ENCODE measurements at places on chromosomes 6 and 20.

DNA sequence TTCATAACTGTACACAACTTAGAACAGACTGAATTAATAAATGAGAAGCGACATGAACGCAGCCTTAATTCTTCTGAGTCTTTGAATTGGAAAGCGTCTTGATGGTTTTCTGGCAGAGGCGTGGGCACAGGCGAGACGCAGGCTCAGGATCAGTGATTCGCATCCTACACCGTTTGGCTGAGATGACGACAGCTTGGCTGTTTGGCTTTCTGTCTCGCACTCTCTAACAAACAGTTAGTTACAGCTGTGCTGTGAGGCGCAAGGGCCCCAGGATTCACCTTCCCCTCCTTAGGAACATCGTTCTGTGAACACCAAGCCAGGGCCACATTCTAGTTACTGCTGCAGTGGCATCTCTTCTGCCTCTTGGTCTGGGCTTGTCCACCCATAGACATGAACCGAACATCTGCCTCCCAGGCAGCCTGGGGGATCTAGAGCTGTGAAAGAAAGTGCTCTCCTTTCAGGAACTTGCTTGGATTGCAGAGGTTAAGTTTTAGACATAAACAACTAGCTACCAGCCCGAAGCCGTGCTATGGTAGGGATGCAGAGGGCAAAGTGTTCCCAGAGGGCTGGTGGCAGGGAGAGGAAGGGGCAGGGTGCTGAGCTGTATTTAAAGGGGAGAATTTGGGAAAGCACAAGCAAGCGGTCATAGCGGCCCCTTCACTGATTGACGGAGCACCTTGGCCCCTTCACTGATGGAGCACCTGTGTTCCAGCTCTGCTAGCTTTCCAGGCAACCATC lies 49.6 kb downstream of the TCP11 start:
- DNase-seq = no peak

- DNase-seq = no peak
These were observed 1.4 kb upstream of the LIN28B start for GRCh38 chr6:104955491-104955890.

- no peak for DNase-seq
These were observed 23.6 kb downstream of the LRP11 start for GRCh38 chr6:149840345-149841075.

DNA sequence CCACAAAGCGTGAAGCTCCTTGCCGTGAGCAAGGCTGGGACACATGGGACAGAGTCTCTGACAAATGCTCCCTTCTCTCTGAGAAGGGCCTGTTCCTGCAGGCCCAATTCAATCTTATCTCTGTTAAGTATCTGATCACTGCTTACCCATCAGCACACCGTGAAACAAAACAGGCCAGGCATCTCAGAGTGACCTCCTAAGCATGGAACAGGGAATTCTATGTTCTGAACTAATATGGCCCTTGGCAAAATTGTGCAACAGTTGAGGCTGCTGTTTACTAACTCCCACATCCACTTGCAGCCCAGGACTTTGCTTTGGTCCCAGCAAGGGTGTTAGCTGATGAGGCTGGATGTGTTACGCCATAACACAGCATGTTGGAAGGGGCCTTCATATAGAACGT lies 79.2 kb downstream of the GCLC start:
- no peak for DNase-seq

DNA sequence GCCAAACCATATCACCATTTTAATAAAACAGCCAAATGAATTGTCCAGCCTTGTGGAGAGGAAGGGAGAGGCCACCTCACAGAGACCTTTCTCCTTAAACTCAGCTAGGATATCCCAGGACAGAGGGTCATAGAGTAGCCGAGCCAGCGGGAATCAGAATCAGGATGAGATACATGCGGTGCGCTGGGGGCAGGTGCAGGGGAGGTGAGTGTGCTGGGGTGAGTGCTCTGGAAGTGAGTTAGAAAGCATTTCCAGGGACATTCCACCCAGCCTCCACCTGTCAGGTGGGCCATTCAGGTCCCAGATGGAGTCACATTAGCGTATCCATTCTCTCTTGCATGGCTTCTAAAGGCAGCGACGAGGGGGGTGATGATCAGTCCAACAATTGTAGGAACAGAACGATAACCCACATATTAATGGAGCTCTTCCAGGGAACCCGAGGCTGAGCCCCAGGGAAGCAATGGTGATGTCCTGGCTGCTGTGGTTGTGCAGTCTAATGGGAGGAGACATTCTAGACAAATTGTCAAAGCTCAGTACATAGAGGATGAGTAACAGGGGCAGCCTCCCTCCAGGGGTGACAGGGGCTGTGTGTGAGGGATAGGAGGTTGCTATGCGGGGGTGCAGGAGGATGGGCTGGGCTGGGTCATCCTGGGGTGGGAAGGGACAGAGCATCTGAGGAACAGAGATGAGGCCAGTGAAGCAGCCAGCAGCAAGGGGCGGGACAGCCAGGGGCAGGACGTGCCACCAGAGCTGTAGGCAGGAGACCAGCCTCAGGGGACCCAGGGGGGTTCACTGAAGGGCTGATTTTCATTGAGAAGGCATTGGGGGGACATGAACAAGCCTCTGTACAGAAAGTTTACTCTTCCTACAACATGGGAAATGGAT lies 88.7 kb upstream of the FRMD1 start:
- DNase-seq = no peak

- peak; percentile 94 for DNase-seq
These were observed at the start of the genes POLR1C and YIPF3 for GRCh38 chr6:43516697-43517504. Gene POLR1C, plus strand, starts transcription at chr6:43517089. Its CDS starts 21 bp downstream, at chr6:43517110. Gene YIPF3, minus strand, starts transcription at chr6:43516926. Its CDS starts 119 bp downstream, at chr6:43516807.

GRCh38 chr6:11771473-11772048 lies 7.0 kb downstream of the ADTRP start:
- no peak for DNase-seq

- no peak for DNase-seq
These were observed 64.7 kb downstream of the SASH1 start for GRCh38 chr6:148407372-148407771.

- no peak for DNase-seq
These were observed 4.3 kb upstream of the ADGB start for GRCh38 chr6:146594495-146594894.

- DNase-seq = no peak
These were observed 49.2 kb downstream of the ANKS1A start for GRCh38 chr6:34938268-34938667.

GRCh38 chr6:83411731-83412130 lies 19.1 kb downstream of the ME1 start:
- no peak for DNase-seq

- DNase-seq = no peak
These were observed 1.3 kb upstream of the DDR1 start for GRCh38 chr6:30882759-30883684.

- no peak for DNase-seq
These were observed 327.8 kb upstream of the MAN1A1 start for GRCh38 chr6:119677384-119677783.

- DNase-seq = no peak
These were observed 55.3 kb upstream of the GPR6 start for GRCh38 chr6:109922851-109923250.

DNA sequence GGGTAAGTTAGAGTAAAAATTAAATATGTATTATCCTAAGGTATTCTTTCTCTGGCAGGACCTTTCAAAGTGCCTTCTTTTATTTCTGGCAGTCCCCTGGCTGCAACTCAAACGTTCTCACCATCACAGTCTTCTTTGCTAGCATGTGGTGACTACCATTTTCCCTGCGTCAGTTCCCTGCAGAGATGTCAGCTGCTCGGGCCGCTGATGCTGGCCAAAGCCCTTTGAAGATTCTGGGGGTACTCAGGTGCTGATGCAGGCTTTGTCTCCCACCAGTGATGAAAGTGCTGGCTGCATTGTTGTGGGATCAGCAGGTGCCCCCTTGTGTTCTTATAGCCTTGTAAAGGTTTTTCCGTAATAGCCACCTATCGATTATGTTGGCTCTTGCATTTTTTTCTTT lies 140.1 kb downstream of the BTBD3 start:
- DNase-seq = no peak

DNA sequence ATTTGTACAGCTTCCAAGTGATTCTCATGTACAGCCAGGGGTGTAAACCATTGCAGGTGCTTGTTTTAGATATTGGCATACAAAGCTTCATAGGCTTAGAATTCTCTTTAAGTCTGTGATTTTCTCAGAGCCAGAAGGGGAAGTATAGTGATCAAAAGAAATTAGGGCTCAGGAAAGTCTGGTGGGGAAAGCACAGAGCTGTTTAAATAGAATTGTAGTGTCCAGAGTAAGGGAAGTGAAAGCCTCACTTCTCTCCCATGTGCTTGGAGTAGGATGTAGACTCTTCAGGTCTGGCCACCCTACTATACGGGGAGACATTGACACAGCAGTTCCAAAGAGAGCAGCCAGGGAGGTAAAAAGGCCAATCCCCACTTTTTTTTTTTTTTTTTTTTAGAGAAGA lies 10.4 kb downstream of the GCNT2 start:
- DNase-seq = no peak

DNA sequence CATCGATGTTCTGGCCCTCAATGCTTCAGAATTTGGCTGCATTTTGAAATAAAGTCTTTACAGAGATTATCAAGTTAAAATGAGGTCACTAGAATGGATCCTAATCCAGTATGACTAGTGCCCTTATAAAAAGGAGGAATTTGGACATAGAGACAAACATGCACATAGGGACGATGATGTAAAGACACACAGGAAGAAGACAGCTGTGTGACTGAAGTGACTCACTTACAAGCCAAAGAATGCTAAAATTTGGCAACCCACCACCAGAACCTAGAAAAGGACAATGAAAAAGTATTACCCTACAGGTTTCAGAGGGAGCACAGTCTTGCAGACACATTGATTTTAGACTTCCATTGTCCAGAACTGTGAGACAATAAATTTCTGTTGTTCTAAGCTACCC lies 322.8 kb upstream of the GJE1 start:
- no peak for DNase-seq

DNA sequence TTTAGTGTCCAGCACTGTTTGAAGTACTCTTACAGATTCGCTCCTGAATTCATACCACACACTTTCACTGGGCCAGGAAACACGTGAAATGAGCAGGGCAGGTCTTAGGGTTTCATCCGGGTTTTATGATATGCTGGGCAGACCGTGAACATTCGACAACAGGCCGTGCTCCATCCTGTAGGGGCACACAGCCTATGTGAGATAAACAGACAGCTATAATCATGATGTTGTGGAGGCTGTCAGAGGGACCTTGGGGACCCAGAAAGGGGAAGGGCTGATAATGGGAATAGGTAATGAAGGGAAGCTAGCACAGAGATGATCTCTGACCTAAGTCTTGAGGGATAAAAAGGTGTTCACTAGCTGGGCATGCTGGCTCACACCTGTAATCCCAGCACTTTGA lies 110.4 kb downstream of the RIN2 start:
- no peak for DNase-seq

DNA sequence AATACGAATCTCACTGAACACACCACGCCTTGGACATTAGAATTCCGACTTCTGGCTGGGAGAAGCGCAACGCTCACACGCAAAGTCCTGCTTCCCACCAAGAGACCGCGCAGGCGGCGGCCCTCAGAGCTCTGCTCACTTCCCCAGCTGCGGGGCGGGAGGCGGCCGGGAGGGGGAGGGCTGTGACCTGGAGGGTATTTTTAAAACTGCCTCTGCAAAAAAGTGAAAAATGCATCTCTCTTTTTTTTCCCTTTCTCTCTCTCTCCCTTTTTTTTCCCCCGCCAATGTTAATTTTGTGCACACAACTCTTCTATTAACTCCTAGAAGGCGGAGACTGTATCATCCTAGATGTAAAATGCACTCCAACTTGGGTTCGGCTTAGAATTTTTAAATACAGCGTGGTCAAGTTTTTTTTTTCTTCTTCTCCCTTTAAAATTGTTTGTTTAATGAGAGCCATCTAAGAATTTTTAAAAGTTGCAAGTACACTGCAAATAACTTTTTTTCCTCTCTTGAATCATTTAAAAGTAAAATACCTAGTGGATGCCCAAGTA lies 66.4 kb downstream of the STX11 start:
- no peak for DNase-seq
